ENCODE measurements at places on chromosomes 7 and 10.

DNA sequence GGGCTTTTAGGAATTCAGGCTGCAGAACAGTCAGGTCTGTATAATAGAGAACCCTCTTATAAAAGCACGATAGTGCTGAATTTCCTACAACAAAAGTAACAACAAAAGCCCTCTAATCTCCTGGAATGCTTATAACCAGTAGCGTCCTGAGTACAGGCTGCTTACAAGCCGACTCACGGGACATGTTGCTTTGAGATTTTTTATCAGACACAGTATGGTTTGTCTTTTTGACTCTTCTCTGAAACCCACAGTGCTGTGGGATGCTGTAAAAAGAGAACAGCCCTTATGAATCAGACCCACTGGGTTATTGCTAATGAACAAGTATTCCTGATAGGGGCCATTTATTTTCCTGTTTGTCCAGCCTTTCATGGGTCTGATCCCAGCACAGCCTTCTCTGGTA lies 59.4 kb downstream of the PLPP4 start:
- no peak for DNase-seq

DNA sequence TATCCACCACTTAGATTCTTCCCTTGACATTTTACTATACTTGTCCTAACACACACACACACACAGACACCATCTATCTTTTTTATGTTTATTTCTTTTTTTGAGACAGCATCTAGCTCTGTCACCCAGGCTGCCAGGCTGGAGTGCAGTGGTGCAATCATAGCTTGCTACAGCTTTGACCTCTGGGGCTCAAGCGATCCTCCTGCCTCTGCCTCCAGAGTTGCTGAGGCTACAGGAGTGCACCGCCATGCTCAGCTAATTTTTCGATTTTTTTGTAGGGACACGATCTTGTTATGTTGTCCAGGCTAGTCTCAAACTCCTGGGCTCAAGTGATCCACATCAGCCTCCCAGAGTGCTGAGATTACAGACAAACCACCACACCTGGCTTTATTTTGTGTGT lies 16.7 kb downstream of the WIPI2 start:
- no peak for DNase-seq

DNA sequence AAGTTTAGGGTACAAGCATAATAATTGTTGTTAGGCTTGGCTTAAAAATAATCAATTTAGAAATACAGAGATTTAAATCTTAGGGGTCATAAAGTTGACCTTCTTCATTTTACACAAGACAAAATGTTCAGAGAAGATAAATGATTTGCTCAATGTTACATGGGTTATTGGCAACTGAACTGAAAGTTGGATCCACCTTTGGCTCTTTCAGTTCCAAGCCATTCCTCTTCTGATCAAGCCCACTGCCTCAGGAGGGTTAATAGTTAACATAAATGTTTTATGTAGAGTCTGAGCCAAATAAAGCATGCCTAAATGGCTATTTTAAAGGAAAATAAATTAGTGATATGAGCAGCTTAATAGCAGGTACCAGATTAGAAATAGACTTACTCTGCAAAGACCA lies 79.1 kb upstream of the RHOBTB1 start:
- DNase-seq = no peak

GRCh38 chr10:11517150-11517549 lies 94.3 kb downstream of the USP6NL start:
- DNase-seq = no peak

DNA sequence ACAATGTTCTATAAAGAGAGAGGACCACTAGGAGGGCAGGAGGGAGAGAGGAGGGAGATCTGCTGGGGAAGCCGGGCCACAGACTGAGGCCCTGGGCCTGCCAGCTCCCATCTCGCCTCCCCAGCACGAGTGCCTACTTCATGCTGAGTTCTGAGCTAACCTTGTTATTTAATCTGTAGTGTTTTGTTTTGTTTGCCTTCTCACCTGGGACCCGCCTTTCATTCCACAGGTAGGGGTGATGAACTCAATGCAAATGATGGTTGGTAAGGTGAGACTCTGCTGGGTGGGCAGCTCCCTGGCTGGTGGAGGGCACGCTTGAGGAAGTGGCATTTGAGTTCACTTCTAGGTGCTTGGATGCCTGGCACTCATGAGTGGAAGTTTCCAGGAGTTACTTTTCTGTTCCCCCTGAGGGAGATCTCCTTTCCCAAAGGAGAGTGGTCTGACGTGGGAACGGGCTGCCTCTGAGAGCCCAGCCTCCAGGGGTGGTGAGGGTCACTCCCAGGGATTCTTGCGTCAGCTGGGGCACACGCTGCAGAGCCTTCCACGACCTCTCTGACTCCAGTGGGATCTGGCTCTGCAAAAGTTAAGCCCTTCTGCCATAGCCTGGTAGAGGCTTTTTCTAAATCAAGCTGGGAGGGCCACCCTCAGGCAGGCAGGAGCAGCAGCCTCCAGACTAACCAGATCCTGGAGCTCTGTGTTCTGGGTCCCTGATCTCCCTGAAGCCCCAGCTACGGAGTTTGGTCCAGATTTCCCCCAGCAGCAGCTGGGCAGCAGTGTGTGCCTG lies 22.4 kb downstream of the UBTD1 start:
- DNase-seq = no peak

DNA sequence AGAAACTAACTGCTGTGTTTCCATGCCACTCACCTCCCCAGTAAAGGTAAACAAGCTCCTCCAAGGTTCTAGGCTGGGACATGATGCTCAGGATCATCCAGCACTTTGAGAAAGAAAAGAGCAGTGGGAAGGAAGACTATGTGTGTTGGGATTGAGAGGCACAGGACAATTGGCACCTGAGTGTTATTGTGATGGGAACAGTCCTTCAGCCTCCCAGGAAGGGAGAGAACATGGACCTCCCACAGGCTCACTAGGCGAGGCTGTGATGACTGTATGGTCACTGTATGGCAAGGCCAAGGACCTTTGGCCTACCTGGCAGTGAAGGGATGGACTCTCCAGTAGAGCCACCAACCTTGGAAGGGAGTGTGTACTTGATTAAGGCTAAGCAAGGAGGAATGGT lies 123.2 kb upstream of the UNC5B start:
- no peak for DNase-seq

GRCh38 chr7:87354749-87355148 lies 9.3 kb downstream of the CROT start:
- peak; percentile 35 for DNase-seq

DNA sequence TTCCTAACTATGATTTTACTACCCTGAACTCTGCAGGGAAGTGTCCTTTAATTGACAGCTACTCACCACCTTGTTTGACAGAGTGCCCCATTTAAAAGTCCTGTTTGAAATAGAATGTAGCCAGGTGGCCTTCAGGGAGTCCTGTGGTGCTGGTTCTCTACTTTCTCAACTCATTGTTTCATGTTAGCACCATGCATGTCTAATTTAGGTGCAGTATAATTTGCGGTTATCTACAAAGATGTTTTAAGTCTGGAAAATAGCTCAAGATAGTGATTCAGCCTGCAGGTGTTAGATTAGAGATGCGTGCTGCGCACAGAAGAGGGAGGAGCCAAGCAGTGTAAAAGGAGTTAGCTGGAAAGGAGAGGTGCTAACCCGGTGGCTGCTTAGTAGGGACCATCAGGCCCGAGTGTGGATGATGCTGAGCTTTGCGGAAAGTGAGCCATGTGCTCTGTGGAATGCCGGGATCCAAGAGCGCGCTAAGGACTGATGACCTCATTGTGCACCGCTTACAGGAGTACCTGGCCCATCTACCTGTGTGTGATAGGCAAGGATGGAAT lies 1.2 kb downstream of the CCM2 start:
- peak; percentile 45 for DNase-seq

DNA sequence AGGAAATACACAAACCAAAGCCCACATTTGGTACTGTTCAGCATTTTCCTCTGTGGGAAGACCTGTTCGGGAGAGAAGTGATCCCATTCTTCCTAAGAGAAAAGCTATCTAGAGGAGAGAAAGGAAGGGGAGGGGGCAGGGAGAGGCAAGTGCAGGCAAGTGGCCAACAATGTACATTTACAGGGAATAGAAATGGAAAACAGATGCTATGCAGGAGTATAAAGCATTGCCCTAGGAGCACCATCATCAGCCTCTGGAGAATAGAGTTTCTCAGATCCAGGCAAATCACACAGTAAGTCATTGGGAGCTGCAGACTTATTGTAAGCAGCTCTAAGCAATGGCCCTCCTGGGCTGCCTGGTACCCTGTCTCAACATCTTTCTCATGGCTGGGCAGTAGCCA lies 424.4 kb upstream of the AUTS2 start:
- no peak for DNase-seq

- DNase-seq = no peak
Observed at GRCh38 chr10:68796605-68797004, 30.7 kb upstream of the STOX1 start.

GRCh38 chr7:107933386-107934013 lies 42.5 kb downstream of the DLD start:
- DNase-seq = no peak

DNA sequence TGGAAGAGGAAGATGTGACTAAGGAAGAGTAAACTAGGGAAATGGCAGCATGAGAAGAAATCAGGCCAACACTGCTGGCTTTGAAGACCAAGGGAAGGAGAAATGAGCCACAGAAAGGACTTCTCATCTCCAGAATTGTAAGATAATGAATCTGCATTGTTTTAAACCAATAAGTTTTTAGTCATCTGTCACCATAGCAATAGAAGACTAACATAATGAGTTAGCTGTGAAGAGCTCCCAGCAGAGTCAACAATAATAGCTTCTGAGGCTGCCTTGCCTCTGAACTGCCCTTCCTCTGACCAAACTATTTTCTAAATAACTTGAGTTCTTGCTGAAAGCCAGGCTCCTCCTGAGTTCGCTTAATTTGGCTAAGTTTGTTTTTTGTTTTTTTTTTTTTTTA lies 103.6 kb downstream of the CACNA2D1 start:
- DNase-seq = no peak

DNA sequence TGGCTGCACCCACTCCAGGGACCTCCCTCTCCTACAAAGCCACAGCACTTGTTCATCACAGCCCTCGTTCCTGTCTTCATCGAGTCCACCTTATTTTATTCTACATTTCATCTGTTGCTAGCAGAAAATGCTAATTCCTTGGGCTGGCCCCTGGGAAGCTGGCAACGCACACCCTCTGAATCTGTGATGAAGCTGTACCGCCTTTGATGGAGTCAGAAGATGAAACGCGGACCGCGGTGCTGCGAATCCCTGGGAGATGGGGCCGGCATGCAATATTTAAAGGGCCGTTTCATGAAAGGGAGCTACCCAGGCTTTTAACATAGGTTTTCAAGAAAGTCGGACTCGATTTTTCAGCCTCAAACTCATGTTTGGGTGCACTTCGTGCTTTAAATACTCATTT lies 88.5 kb downstream of the NPTX2 start:
- DNase-seq = no peak

DNA sequence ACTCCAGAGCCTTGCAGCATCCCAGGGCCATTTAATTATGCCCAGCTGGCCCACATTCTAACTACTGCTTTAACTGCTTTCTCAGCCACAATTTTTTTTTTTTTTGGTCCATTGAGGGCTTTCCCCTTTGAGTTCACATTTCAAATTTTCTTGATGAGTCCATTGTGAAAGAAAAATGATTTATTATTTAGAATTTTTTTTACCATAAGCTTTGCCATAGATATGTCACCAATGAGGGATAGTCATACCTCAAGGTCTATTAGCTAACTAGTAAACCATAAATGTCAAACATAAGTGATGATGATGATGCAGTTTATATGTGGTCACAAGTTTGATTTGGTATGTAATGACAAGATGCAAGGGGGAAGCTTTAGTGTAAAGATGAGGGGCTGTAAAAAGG lies 282.9 kb downstream of the BICC1 start:
- DNase-seq = no peak

DNA sequence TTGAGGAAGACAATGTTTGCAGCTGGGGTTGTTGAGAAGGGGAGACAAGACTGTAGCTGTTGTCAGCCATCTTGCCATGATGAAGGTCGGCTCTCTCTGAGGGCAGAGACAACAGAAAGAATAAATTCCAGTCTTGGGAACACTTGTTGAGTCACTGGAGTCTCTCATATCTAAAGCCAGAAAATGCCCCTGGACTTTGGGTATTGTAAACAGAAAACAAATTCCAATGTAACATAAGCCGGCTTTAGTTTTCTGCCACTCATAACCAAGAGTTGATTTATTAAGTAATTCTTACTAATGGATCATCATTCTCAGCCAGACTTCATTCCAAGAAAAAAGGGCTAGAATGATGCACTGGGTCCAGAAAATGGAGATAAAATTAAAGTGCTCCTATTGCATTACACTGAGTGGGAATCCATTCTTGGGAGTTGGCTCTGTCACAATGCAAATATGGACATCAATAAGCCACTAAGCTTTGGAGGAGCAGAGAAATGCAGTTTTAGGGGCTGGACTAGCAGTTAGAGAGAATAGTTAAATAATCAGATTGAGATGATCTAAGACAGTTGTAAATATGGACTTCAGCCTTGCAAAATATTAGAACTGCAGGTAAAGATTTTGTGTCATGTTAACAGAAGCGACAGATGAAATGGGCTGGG lies 78.9 kb downstream of the ADAM12 start:
- DNase-seq = no peak

- peak; percentile 38 for DNase-seq
Observed at GRCh38 chr7:25940086-25940906, 211.7 kb upstream of the NFE2L3 start.

DNA sequence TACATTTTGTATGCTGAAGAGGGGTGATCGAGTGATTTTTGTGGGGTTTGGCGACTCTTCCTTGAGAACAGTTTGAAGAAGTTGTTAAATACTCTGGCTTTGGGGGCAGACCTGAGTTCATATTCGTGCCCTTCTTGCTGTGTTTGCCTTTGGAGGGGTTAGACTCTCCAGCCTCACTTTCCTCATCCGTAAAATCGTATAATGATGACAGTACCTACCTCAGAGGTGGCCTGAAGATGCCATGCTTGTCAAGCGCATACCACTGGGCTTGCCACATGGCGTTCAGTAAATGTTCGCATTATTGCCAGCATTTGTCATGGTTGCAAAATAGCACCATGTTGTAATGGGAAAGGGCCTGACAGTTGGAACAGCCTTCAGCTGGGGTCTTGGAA lies 1.3 kb downstream of the STK17A start:
- DNase-seq = peak; percentile 40

GRCh38 chr7:33722383-33723101 lies 182.8 kb upstream of the BMPER start:
- DNase-seq = no peak

GRCh38 chr7:122883049-122883680 lies 3.1 kb downstream of the CADPS2 start:
- DNase-seq = no peak

GRCh38 chr7:155669717-155670505 lies 25.4 kb downstream of the RBM33 start:
- no peak for DNase-seq

- DNase-seq = no peak
Observed at GRCh38 chr10:70958396-70958795, 70.0 kb upstream of the PCBD1 start.

DNA sequence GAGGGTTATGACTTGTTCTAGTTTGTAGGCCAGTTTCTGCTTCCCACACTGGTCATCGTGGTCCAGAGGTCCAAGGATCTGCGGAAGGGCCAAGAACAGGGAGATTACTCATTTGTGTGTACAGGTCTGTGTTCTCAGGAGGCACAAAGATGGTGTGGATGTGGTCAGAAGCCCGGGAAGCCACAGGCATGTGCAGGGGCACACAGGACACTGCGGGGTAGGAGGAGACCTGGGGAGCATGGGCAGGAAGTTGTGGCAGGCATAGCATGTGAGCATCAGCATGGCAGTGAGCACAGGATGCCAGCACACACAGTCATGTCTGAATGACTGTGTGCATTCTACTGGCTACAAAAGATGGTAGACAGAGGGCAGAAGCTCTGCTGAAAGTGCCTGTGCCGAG lies 445.8 kb downstream of the PLXNA4 start:
- no peak for DNase-seq
